Right ventricle myocardium superior (tissue), 1 donor: ENCODE measurements at places on chromosomes 4 and X. TPM values are rescaled to one million over a fixed set of nuclear protein-coding genes. Genes with fewer than 3 reads are reported as not detected.

Gene APLN
- total RNA-seq: 15.4 TPM

- no peak for DNase-seq
Measured at GRCh38 chr4:35250761-35251160, 993.6 kb downstream of the ARAP2 start.

- peak; percentile 85 for DNase-seq
Measured at GRCh38 chr4:183840311-183840710, 64.8 kb upstream of the STOX2 start.

Gene PNMA6A
- 3.0 TPM for total RNA-seq

DNA sequence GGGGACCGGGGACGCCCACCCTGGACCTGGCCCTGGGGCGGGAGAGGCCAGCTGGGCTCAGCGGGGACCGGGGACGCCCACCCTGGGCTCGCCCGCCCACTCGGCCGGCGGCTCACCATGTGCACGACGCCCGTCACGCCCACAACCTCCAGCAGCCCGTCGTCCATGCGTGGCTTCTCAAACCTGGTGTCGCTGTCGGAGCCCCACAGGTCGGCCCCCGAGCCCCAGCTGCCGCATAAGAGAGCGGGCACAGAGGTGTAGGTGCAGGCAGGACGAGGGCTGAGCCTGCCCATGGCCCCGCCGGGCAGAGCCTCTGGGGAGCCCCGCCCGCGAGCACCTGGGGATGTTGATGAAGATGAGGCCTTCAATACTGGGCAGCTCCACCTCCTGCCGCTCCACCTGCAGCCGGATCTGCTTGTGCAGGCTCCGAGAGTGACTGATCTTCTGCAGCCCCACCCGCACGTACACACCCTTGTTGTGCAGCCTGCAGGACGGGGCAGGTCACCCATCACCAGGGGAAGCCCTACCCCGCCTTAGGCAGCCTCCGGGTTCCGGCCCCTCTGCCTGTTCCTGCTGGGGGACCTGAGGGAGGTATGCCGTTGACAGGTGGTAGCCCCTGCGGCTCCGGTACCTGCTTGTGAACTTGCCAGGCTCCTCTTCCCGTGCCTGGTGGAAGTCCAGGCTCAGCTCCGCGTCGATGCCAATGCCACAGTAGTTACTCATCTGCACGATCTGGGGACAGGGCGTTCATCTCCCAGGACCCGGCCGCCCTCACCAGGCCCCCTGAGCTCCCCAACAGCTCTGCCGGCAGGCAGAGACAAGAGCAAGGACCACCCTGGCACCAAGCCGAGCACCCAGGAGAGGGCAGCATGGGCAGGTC is 11.8 kb downstream of the DGKQ start:
- peak; percentile 36 for DNase-seq

Gene CLDN22
- not detected for total RNA-seq

DNA sequence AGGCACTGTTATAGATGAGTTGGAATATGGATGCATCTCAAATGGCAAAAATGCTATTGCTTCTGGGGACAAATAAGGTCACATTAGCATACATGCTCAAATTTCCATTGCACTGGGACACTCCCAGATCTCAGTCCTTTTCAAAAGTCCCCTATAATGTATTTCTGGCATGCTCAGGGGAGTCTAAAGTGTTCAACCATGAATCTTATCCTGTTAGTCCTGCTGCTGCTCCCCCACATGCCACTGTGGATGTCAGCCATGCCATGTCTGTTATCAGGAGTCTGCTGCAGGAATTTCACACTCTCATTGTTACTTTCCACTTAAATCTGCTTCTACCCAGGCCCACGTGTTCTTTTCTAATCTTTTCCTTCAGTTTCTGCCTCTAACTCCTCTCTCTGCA is 1000.6 kb downstream of the CCSER1 start:
- peak; percentile 36 for DNase-seq

DNA sequence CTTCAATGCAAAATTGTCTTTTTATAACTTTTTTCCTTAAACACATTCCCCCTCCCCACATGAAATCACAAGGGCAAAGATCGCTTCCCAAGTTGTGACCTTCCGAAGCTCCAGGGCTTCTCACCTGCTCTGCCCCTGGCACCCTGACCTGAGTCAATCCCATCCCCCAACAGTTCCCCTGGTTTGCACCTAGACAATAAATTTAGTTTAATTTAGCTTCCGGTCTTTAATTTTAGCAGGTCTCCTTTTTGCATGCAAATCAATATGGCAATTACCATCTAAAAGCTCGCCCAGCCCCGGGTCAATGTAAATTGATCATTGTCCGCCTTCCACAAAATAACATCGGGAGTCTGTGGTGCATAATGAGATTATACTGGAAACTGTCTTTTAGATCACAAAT is 6.8 kb downstream of the BCOR start:
- DNase-seq: no peak

Gene F8A3
- not detected for total RNA-seq

- DNase-seq: no peak
Measured at GRCh38 chr4:182242787-182243186, 415 bp upstream of the TENM3 start.

Gene AMMECR1
- total RNA-seq: 0.62 TPM
